ENCODE measurements at places on chromosomes 5 and 9.

GRCh38 chr5:135745897-135746500 lies 88.5 kb upstream of the SLC25A48 start:
- DNase-seq: no peak

GRCh38 chr5:82931110-82931509 lies 146.1 kb downstream of the TMEM167A start:
- DNase-seq: no peak

DNA sequence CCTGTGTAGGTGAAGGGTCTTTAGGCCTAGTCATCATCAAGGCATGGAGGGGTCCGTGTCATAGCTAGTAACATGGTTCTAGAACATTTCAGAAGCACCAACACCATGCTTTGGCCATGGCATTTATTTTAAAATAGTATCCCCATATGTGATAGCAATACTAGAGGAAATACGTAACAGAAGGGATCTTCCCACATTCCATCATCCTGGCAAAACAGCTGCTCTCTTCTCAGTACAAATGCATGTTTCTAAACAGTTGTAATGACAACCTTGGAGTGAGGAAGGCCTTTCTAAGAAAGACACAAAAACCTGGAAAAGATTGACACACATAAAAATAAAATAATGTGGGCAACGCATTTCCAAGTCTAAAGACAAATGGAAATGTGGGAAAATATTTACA lies 97.6 kb downstream of the GADD45G start:
- no peak for DNase-seq

DNA sequence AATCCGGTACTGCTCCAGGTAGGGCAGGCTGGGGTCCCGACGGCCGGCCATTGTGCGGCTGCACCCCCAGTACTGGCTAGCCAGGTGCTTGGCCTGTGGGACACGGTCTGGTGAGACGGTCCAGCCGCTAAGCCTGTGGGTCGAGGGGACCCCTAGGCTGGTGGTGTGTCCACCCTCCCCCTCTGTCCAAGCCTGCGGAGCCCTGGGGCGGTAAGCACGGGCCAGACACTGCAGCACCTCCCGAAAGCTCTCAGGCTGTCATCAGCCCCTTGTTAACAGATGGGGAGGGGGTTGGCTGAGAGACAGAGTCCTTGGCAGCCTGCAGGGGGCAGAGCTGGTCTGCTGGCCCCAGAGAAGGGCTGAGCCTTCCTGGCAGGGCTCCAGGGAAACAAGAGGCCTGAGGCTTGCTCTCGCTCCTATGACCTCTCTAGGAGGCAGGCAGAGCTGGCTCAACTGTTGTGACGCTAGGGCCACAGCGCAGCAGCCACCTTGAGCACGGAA lies 11.8 kb upstream of the MRNIP start:
- peak; percentile 41 for DNase-seq

DNA sequence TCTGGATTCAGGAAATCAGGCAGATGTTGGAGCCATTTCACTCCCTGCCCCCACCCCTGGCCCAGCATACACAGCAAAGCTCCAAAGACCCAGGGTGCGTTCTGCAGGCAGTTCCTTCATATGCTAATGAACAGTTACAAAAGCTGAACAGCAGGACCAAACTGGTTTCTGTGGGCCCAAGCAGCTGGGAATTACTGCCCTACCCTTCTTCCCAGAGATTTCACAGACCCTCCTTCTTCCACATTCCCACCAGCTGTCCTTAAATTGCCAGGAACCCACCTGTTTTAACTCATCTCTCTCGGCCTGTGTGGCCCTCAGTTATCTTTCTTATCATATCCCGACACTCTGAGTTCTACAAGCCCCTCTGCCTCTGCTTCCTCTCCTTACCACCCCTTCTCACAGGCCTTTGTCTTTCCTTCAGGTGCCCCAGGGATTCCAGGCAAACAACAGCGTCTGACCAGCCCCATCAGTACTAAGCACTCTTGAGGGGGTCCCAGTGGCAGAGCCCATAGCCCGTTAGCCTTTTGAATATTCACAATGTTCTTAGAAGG lies 10.6 kb upstream of the F2RL1 start:
- no peak for DNase-seq

- DNase-seq: no peak
Observed at GRCh38 chr5:168064933-168065622, 226.4 kb upstream of the WWC1 start.

GRCh38 chr9:105191508-105192121 lies 52.8 kb upstream of the SLC44A1 start:
- no peak for DNase-seq

DNA sequence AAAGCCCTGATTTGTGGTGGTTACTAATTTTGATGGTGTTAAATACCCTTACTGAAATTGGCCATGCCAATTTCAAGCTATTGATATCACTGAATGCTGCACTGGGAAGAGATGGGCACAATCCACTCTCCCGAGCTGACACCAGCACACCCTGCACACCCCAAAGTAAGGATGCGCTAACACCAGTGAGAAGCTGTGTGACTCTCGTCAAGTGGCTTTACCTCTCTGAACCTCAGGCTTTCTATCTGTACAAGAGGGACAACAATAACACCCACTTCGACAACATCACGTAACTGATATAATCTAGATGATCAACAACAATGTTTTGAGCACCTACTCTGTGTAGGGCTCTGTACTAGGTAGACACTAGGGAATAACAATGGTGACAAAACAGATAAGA lies 8.0 kb upstream of the AKNA start:
- no peak for DNase-seq

DNA sequence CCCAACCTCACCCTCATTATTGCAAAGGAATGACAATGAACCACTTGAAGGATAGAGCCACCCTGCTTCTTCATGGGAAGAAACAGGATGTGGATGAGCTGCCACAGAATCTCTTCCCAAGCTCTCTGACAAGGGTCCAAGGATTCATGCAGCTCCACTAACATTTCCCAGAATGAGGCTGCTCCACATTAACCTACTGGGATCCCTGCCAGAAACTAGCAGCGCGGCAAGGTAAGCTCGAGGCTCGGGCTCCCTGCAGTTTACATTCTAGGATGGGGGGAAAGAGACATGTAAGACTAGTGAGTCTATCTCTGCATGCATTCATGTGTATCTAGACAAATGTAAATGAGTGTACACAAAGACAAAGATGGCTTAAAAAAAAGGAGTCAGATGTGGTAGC lies 12.1 kb downstream of the DCAF12 start:
- no peak for DNase-seq

GRCh38 chr9:26729187-26729586 lies 163.4 kb downstream of the CAAP1 start:
- DNase-seq: no peak

- no peak for DNase-seq
Observed at GRCh38 chr9:123957168-123957721, 27.3 kb upstream of the DENND1A start.

DNA sequence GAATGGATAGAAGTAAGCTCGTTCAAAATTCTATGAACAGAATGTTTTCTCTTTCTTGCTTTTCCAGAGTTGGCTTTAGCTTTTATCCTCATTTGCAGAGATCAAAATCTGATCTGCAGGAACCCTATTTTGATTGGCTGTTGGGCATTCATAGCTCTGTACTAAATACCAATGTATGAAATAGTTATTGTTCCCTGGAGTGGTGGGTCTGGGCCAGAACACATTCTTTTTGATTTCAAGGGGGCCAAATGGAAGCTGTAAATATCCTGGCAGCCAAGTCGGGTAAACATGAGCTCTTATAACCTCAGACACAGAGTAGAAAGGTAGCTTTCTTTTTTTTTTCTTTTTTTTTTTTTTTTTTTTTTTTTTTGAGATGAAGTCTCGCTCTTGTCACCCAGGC lies 241.5 kb downstream of the PDZD2 start:
- no peak for DNase-seq

DNA sequence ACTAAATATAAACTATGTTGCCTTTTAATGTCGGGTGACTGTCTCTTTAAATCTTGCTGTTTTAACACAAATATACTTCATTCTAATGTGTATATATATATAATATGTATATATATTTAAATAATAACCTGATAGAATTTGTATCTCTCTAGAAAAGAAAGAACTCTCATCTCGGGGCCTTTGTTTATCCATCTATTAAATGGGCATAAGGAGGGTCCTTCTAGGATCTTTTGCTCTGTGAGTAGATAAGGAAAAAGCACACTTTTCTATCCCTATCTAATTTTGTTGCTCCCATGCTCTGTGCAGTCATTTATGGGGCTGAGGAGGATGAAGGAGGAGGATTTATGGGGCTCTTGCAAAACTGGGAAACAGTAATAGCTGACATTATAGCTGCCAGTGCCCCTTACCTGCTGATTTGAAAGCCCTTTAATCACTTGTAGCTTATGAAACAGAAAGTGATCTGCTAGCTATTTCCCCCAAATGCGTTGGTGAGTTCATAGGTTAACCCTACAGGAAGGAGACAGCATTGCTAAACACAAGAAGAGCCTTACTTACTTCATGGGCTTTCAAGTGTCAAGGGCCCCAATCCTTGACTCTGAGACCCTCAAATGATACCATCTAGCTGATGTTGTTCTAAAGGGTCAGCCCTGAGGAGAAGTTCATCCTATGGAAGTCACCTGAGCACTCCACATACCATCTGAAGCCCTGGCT lies 5.8 kb upstream of the PPARGC1B start:
- no peak for DNase-seq

GRCh38 chr5:135955525-135955924 lies 742 bp upstream of the LECT2 start:
- DNase-seq: no peak

GRCh38 chr9:87554171-87554910 lies 56.7 kb downstream of the DAPK1 start:
- no peak for DNase-seq

- DNase-seq: no peak
Observed at GRCh38 chr9:89430995-89431394, 66.9 kb downstream of the SEMA4D start.

GRCh38 chr9:91503673-91504081 lies 80.0 kb upstream of the NFIL3 start:
- no peak for DNase-seq

- DNase-seq: no peak
Observed at GRCh38 chr9:114007991-114008666, 70.0 kb downstream of the AMBP start.

DNA sequence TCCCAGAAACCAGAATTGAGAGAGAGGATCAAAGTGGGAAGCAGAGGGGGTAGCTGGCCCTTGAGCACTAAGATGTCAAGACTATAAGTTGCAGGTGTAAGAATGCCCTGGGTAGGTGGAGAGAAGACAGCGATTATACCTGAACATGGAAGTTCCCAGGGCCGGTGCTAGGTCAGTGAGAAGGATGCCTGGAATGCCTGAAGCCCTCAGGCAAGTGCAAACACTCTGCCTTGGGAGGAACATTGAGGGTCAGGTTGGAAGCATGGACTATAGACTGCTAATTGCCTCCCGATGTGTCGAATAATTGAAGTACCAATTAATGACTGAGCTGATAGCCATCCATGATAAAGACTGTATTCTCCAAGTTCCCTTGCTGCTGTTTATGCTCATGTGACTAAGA lies 185.5 kb downstream of the DMRT2 start:
- DNase-seq: no peak

DNA sequence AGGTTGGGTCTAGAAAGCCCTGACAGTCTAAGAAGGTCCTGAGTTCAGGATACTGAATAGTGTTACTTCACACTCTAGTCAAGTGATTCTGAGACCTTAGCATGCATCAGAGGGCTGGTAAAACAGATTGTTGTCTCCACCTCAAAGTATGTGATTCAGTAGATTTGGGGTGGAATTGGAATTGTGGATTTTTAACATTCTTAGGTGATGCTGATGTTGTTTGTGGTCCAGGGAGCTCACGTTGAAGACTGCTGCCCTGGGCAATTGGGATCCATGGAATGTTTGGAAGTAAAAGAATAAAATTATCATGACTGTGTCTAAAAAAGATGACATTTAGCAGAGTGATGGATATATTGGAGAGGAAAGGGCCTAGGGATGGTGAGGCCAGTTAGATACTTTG lies 75.6 kb downstream of the VCAN start:
- DNase-seq: no peak

DNA sequence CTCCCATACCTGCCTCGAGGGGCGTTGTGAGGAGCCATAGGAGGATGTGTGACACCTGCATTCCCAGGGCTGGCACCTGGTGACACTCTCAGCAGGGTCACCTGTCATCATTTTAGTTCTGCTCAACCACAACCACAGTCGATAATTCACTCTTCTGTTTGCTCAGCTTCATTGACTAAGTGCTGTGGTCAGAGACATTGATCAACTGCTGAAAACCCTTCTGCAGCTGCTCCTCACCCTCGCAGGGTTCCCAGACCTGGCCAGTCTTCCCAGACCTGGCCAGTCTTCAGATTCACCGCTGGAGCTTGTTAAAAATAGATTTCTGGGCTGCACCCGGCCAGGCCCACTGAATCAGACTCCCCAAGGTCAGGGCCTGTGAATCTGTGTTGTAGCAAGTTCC lies 92.8 kb downstream of the MVB12B start:
- no peak for DNase-seq

DNA sequence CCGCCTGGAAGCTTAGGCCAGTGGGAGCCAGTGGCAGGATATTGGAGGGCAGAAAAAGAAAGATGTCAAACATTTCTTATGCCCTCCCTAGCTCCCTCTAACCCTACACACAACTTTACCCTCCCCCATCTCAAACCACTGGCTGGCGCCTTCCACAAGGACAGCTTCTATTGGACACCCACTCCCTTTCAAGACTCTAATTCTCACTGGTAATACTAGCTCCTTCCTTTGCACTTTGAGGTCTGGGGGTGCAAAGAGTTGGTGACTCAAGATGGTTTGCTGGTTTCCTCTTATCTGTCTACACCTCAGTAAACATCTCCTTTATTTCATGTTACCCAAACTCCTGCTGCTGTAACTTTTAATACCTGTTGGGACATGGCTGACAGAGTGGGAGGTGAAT lies 11.6 kb upstream of the ITGA1 start:
- no peak for DNase-seq

DNA sequence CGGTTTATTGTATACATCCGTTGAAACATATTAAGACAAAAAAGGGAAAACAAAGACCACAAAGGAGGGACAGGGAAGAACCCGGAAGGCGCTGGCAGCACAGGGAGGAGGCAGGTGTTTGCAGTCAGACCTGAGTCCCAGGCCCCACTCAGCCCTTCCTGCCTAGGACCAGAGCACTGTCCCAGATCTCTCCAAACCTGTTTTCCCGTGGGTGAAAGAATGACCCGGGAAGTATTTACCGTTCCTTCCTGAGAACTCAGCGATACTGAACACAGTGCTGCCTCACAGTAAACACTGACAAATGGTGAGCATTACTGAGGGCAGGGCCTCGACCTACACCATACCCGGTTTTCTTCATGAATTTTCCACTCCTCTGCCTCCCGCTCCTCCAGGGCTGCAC lies 1.2 kb downstream of the ABO start:
- DNase-seq: no peak

GRCh38 chr9:94909250-94909894 lies 182.9 kb downstream of the AOPEP start:
- no peak for DNase-seq

GRCh38 chr5:178940569-178941360 lies at the start of gene ZNF454:
Gene ZNF454, plus strand, starts transcription at chr5:178941198. Its CDS starts 1,594 bp downstream, at chr5:178942792.
- peak; percentile 62 for DNase-seq

All from tibial nerve (tissue), 4 donors.